Left forelimb (tissue), 1 donor: ENCODE measurements at places on chromosomes 2 and 18.

DNA sequence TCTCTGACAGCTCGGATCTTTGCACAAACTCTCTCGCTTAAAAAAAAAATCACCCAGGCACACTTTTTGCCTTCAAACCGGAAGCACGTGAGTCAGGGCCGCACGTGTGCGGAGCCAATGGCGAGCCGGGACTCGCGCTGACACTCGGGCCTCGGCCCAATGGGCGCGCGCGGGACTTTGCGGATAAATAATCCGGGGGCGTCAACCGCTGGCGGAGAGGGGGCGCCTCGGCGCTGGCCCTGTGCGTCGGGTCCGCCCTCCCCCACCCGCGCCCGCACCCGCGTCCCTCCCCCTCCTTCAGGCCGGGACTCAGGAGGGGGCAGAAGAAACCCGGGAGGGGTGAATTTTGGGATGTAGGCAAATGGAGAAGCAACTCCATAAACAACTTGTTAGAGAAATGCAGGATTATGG lies 319 bp upstream of the EN1 start:
- peak; percentile 85 for DNase-seq

DNA sequence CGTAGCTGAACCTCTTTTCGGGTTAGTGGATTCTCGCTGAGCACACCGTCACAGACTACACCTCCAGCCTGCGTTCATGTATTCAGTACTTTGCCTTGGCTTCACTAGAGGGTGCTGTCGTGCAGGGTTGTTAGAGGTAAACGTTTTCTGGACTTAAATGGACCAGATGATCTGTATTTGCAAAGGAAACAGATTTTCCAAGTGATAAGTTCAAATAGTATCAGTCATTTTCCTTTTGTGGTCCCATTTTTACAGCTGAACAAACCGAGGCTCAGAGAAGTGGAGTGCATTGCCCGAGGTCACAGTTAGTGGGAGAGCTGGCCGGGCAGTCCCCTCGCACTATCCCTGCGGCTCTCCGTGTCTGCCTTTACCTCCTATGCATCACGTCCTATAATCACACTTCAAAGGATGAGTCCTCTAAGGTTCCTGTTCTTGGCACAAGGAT lies 125.9 kb downstream of the MAP4K4 start:
- no peak for DNase-seq

- DNase-seq = no peak
These were observed 35.1 kb downstream of the EVA1A start for GRCh38 chr2:75525434-75526310.

DNA sequence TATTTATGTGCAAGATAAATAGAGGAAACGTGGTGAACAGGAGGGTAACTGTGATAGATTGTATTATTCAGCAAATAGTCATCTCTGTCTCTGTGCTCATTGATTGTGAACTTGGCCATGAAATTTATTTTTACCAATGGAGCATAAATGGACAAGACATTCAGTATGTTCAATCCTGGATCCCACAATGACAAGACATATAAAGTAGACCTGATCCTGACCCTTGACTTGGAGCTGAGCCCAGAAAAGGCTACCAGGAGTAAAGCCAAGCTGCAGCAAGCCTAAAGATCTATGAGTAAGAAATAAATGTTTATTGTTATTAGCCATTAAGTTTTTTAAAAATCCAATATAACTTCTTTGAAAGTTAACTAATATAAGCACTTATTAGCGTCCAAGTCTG lies 531.2 kb downstream of the PIK3C3 start:
- DNase-seq = no peak

DNA sequence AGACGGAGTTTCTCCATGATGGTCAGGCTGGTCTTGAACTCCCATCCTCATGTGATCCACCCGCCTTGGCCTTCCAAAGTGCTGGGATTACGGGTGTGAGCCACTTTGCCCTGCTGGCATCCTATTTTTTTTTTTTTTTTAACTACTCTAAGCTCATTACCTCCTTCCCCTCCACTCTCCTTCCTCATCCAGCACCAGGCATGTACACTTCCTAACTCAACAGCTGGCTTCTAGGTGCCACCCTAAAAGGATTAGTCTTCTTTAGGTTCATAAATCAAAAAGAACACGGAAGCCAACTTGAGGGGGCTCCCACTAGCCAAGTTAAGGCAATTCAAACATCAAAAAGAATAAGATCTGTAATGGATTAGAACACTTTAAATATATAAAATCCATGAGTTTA lies 70.6 kb upstream of the TEX51 start:
- DNase-seq = no peak

DNA sequence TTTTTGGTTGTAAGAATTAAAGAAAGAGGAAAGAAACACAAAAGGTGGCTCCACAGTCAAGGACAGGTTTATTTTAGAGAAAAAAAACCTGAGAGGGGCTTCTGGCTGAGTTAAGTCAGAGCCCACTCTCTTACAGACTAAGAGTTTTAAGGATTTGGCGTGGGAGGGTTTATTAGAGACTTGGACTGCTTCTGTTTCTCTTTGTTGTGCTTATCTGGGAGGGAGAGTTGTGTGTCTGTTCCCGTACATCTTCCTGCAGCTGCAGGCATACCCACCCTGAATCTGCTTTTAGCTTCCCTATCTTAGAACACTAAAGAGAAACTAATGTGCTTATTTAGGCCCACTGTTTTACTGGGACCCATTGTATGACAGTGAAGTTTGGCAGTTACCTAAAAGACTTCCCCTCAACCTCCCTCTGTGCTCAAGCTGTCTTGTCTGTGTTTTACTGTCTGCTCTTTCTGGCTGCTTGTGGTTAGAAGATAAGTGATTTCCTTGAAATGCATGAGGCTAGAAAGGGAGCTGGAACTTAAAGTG lies 2.7 kb downstream of the RSAD2 start:
- no peak for DNase-seq

DNA sequence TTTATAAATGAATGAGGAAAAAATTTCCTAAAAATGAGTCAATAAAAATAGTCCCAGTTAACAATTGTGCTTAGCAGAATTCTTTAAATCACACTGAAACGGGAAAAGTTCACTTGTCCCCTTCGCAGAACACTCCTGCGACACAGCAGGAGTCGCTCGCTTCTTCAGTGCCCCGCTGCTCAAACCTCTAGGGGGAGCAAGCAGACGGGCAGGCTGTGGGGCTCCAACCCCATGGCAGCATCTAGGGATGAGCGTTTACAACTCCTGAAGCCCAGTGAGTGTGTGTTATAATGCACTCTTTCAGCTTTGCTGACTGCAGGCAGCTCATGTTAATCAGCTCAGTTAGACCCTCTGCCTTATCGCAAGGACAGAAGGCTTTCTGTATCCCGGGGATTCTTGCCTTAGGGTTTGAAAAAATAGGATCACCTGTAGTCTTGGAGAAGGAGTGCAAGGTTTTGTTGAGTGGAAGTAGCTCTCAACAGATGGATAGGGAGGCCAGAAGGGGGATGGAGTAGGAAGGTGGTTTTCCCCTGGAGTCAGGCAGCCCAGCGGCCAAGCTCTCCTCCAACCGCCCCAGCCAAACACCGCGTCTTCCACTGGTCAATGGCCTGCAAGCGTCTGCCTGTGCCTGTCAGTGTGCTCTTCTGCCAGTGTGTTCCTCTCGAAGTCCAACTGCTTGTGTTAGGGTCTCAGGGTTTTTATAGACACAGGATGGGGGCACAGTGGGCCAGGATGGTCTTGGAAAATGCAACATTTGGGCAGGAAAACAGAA lies 1977.7 kb upstream of the LRRTM1 start:
- no peak for DNase-seq

DNA sequence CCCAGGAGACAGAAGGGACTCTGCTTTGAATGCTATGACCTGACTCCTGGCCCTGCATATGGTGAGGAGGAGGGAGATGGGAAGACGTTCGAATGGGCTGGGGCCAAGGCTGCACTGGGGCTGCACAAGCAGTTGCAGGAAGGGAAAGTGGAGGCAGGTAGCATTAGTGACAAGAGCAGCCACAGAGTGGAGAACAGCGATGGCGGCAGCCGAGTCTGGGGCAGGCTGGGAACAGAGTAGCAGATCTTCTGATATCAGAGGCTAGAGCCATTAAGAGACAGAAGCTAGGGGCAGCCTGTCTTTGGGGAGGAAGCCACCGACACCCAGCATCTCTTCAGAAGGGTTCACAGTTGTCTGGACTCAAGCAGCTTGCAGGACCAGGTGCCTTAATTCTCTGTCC lies 50.1 kb downstream of the ST3GAL5 start:
- DNase-seq = no peak

GRCh38 chr2:71528749-71529148 lies 75.4 kb downstream of the DYSF start:
- peak; percentile 9 for DNase-seq

DNA sequence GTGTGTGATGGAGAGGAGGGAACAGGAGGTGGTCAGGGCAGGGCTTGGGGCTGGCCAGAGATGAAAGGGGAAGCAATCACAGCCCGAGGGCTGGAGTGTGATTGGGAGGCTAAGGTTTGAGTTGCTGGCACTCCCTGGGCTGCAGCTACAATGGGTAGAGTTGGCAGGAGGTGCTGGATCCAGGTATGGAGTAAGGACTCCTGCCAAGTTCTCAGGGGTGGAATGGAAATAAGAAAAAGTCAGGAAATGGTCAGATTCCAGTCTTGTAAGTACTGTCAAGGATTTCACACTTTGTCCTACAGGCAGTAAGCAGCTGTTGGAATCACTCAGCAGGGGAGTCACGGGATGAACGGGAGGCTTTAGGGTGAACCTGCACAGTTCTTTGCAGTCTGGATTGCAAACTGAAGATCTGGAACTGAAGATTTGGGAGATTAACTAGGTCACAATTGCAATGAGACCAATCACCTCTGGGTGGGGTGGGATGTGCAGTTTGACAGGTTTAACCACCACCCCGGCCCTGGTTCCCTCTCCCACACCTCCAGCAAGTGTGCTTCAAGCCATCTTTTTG lies 10.9 kb upstream of the INPP5D start:
- no peak for DNase-seq

DNA sequence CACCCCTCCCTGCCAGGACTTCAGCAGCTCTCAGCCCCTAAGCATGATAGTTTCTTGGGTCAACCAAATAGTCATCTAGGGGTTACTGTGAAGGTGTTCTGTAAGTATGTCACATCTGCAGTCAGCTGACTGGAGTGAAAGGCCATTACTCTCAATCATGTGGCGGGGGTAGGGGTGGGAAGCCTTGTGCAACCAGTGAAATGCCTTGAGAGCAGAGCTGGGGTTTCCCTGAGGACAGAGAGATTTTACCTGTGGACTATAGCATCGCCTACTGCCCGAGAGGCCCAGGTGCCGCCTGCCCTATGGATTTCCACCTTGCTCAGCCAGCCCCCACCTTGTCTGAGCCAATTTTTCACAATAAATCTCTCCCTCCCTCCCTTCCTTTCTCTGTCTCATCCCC lies 20.9 kb upstream of the KLF11 start:
- DNase-seq = no peak

- no peak for DNase-seq
These were observed 26.4 kb upstream of the TDRD15 start for GRCh38 chr2:21097331-21097730.

DNA sequence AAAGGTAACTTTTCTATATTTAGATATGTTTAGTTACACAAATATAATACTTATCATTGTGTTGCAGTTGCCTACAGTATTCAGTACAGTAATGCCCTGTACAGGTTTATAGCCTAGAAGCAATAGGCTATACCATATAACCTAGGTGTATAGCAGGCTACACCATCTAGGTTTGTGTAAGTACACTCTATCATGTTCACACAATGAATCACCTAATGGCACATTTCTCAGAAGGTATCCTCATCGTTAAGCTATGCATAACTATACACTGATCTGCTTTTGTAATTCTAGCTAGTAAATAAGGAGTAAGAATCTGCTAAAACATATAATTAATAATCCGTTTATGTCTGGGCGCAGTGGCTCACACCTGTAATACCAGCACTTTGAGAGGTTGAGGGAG lies 102.1 kb downstream of the COMMD1 start:
- no peak for DNase-seq

DNA sequence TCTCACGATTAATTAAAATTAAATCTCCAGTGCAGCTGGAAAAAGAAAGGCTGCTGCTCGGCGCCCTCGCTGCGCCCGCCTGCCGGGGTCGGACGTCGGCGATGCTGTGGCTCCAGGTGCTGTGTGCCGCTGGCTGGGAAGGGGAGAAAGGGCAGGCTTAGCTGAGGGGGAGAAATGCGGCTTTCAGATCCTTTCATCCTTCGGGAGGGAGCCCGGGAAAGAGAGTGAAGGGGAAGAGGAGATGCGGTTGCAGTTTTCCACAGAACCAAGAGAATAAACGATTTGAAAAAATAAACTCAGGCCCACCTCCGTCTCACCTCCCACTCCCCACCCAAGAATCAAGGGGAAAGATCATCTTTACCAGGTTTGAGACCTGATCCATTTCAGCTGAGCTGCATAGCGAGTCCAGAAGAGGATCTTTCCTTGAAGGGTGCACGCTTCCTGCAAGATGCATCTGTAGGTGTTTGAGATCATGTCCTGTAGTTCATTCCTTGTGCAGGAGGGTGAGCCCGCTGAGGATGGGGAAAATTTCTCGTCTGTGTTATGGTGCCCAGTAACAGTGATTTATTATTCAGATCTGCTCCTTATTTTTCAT lies 495 bp downstream of the TMEM169 start:
- DNase-seq = no peak

DNA sequence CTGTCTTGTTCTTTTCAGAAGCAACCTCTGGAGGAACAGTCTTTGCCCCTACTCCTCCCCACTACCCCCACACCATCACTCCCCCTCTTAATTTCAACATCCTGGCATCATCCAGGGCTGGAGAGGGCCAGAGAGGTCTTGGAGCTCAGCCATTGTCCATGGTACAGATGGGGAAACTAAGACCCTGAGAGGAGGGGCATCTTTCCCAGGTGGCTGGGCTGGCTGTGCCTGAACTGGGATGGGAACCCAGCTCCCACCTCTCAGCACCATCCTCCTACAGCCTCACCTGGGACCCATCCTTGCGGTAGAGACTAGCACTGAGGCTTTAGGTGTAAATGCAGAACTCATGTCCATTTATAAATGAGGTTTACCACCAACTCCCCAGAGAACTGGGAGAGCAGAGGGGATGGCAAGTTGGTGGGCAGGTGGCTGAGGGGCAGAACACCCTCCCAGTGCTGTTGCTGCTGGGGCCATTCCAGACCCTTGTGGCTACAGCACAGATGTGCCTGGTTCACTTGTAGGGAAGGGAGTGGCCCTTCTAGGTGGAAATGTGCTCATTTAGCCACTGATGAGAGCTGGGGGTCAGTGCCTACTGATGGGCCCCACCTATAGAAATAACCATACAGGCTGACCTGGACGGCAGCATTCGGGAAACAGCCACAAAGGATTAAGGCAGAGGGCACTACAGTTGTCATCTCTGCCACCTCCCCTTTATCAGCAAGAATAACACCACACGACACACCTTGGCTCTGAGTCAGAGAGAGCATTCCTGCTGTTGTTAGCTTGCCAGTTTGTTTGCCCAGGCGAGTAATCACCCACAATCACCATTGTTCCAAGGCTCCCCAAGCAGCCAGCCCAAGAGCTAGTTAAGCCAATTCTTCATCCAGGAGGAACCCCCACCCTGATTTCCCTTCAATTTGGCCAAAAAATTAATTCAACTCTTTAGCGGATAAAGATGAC lies 2.1 kb downstream of the MLPH start:
- no peak for DNase-seq
